ENCODE measurements at places on chromosomes 7 and 10.
A peak's percentile ranks its signal among the peaks of the same experiment; 100 is the strongest.

DNA sequence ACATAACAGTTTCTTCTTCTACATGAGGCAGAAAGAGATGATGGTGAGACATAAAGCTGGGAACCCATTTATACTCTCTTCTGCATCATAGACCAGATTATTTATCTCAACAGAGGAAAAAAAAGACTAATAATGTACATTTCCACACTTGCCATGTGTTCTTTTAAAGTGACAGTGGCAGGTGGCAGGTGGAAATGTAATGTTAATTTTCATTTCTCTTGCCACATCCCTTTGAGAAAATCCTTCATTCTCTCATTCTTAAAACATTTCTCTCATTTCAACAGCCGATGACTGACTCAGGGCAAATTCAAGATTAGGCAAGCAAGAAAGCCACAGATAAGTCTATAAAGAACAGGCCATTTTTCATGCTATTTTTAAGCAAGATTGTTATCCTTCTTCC, 635.6 kb upstream of the SORCS1 start:
- no peak for DNase-seq
- H3K27ac ChIP-seq: no peak overlapping the region
- no peak overlapping the region for H3K4me3 ChIP-seq
- H3K36me3 ChIP-seq: no peaks in the 10 kb centered on the region
- H3K27me3 ChIP-seq: no peaks in the 10 kb centered on the region

DNA sequence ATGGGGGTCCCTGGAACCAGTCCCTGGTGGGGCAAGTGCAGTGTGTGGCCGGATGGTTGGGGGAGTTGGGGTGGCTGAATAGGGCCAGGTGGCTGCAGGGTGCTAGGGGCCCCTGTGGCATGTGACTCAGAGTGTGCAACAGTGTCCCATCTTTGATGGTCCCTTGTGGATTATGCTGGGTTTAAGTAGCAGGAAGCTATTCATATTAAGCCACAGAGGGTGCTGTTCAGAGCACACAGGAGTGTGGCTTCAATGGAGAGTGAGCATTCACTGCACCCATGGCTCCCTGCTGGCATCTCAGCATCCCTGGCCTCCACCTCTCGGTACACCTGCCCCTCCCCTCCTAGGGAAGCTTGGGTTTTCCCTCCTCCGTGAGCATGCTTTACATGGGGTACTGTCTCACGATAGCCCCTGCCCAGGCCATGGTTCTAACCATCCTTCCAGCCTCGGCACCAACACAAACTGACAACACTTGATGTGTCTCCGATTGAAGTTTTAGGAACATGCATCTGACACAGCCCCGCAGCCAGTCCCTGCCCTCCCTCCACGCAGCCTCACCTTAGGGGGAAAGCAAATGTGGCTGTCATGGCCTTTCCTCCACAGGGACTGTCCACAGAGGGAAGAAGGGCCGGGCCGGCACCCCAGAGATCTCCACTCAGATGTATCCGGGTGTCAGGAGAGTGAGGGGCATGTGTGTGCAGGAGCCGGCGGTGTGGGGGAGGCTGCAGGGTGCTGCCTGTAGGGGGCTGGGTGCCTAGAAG, 30.4 kb upstream of the PPIF start:
- H3K27me3 ChIP-seq: no peaks in the 10 kb centered on the region
- no peak for DNase-seq
- H3K27ac ChIP-seq: peak overlapping the region; percentile 83
- H3K36me3 ChIP-seq: peaks cover 11% of the 10 kb centered on the region

GRCh38 chr7:98288064-98288823, 6.8 kb downstream of the BRI3 start:
- no peaks in the 10 kb centered on the region for H3K27me3 ChIP-seq
- no peak overlapping the region for H3K4me3 ChIP-seq
- no peak overlapping the region for H3K27ac ChIP-seq

DNA sequence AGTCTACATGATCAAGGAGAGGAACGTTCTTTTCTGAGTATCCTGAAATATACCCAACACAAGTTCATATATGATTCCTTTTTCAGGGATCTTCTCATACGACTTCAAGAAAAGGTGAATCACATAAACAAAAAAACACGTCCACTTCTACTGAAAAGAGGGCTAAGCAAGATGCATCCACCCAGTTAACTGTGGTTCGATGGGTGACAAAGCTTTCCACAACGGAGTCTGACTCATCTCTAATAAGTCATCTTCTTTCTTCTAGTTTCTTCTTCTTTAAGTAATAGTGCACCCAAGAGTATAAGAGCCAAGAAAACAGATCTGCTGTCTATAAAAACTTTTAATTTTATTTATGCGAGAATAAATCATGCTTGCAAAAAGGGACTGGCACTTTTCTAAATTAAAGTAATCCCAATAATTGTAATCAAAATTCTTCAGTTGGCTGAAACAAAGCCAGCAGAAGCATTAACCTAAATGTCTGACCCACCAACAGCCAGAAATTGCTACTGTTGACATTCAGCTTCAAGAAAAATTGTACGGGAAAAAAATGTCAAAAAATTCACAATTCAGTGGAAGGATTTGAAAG, 146.9 kb upstream of the ANK3 start:
- H3K27me3 ChIP-seq: no peaks in the 10 kb centered on the region
- H3K4me1 ChIP-seq: peaks cover 10% of the 10 kb centered on the region

DNA sequence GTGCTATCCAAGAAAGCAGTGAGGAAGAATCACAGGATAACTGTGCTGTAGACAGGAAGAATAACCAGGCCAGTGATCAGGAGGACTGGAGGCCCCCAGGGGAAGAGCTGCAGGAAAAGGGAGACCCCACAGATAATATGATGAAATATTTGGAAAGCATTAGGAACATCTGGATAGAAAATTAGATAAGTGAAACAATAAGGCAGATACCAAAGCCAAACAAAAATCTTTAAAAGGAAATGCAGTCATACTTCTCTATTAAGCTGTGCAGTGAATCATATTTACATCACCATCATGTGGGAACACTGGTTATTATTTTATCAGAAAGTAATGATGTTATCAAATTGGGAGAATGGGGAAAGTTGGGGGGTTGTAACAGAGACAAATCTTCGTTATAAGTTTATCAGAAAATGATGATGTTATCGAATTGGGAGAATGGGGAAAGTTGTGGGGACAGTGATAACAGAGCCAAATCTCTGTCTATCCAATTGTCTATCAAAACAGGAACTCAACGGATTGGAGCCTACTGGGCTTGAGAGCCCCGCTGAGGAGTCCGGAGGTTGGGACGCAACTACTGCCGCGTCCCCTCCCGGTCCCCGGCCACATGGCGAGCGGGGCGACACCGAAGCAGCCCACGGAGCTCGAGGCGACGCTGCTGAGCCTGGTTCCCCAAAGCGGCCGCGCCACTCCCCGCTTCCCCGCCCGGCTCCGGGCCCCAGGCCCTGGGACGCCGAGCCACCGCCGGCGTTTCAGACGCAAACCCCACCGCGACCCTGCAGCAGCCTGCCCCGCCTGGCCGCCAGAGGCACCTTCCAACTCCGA, 14.0 kb upstream of the RALA start:
- H3K27me3 ChIP-seq: peaks cover 21% of the 10 kb centered on the region
- peak; percentile 24 for DNase-seq
- H3K4me1 ChIP-seq: peaks cover 8% of the 10 kb centered on the region
- no peaks in the 10 kb centered on the region for H3K36me3 ChIP-seq
- peak overlapping the region; percentile 60 for H3K4me3 ChIP-seq

All from memory B cell (primary cell).